ENCODE measurements at places on chromosomes 12 and 14.
A peak's percentile ranks its signal among the peaks of the same experiment; 100 is the strongest.

- no peak for DNase-seq
Measured at GRCh38 chr12:104547235-104547634, 90.5 kb downstream of the CHST11 start.

GRCh38 chr14:102085488-102085887 is 1.4 kb downstream of the HSP90AA1 start:
- no peak for DNase-seq

DNA sequence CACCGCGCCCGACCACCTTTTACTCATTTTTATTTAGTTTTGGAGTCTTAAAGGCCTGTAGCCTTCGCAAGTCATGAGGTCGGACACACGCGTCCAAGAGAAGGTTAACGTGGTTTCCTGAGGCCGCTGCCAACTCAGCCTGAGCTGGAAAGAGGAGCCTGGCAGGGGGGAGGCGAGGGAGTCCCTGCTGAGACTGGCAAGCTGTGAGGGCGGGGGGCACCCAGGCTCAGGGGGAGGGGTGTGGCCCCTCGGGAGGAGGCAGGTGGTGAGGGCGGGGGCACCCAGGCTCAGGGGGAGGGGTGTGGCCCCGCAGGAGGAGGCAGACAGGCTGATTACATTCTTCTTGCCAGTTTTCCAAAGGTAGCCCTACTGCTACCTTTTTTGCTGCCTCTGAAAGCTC is 143.2 kb downstream of the PIWIL1 start:
- no peak for DNase-seq

DNA sequence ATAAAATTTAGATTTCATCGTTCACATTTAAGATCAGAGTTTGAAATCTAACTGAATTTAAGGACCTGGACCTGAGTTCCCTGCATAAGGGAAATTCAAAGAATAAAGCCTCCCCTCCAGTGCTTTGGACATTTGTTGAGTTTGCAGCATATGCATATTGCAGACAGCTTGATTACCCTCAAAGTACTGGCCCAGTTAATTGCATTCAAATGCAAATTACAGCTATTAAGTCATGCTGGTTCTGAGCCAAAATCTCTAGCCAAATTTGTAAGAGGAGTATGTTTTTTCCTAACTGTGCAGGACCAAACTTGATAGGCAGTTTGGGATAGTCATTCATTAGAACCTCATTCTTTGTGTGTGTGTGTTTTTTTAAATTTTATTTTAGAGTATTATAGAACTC is 9.1 kb upstream of the KIF21A start:
- no peak for DNase-seq

DNA sequence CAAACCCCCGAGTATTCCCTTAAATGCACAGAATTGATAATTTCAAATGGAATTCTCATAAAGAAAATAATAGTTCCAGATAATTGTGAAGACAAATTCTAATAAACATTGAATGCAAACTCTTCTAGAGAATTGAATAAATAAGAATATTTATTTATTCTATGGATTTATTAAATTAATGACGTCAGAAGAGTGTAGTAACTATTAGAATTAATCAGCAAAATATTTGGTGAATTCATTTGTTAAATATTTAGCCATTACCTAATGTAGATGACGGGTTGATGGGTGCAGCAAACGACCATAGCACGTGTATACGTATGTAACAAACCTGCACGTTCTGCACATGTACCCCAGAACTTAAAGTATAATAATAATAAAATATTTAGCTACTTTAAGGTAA is 33.4 kb upstream of the TBPL2 start:
- no peak for DNase-seq

- peak; percentile 47 for DNase-seq
Measured at GRCh38 chr14:76876076-76876475, 49.9 kb downstream of the LRRC74A start.

DNA sequence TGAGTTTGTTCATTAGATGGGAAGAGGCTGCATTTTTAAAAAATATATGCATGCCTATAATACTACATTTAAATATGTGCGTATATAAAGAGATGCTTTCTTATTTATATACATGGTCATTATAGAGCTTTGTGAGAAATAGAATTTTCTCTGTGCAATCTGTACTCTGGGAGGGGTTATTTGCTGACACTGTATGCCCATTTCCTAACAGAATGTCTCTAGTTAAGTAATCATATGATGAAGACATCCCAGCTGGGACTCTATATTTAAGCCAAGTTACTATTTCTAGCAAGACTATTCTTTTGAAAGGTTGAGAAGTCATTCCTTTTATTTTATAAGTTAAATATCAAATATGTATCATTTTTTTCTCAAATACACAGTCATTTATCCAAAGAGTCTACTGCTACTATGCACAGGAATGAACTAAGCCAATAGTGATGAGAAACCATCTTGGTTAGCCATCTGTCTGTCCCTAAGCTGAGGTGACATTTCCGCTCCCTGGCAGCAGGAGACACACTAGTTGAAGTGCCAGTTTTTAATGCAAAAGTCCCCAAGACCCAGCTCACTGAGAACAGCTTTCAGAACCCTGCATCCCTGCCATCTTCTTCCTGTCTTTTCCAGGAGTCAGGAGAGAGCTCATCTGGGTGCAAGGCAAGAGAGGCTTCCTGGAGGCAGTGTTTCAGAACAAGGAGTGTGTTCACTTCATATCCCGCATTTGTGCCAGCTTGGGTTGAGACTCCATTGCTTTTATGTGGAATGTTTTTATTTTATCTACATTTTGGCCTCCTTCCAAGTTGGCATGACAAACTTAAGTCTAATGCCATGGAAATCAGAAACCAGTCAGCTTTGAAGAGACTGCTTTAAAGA is 69.5 kb downstream of the TMEM132C start:
- DNase-seq, result no peak

DNA sequence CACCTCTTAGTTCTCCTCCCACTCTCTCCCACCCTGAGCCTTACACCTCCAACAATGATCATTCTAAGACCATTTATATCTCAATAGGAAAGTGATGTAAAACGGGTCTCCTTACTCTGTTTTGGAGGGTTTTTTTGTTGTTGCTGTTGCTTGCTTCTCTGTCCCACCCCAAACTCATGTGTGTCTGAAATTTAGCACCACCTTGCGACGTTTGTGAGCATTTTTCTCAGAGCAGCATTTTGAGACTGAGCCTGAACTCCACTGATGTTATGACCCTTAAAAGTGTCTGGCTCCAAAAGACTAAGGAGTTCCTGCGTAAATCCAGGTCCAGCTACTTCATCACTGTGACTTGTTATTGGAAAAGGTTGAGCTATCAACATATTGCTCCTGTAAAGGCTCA is 155.0 kb downstream of the DAD1 start:
- no peak for DNase-seq

DNA sequence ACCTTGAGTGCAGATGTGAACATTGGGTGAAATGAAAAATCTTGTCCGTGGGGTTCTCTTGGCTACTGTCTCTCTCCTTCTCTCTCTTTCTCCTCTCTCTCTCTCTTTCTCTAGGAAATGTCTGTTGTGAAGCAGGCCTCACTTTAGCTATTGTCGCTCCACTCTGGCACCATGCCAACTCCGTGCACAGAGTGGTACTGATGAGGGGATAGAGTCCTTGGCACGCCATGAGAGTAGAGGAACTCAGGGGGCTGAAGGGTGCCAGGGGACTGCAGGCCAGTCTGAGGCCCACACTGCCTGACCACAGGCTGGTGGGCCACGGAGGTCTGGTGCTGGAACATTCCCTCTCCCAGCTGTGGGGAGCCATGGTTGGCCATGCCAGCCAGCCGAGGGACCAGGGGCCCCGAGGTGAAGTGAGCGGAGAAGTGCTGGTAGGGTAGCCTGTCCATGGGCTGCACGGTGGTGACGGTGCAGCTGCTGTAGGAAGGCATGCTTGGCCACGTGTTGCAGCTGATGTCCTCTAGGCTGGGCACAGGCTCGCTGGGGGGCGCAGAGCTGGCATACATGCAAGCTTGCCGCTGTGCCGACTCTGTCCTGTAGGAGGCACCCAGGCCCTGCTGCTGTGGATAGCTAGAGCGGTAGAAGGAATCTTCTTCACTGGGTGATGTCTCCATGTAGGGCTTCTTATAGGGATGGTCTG is 50.4 kb downstream of the TBX5 start:
- DNase-seq, result no peak

- no peak for DNase-seq
Measured at GRCh38 chr12:30396576-30396975, 299.1 kb downstream of the IPO8 start.

DNA sequence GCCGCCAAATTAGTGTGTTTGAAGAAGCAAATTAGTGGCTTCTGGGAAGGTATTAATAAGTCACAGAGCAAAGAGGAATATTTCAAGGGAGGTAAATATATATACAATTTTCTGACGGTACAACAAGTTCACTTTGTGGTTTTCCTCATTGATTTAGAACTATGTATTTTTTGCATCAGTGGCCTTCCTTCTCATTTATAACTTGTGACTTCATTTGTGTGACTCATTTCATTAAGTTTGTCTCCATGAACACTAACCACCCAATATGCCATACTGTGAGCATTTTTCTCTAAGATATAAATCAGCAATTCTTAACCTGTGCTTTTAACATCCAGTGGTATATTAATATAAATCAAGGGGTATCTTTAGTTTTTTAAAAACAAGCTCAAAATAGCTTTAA is 29.3 kb upstream of the ARHGAP5 start:
- no peak for DNase-seq

DNA sequence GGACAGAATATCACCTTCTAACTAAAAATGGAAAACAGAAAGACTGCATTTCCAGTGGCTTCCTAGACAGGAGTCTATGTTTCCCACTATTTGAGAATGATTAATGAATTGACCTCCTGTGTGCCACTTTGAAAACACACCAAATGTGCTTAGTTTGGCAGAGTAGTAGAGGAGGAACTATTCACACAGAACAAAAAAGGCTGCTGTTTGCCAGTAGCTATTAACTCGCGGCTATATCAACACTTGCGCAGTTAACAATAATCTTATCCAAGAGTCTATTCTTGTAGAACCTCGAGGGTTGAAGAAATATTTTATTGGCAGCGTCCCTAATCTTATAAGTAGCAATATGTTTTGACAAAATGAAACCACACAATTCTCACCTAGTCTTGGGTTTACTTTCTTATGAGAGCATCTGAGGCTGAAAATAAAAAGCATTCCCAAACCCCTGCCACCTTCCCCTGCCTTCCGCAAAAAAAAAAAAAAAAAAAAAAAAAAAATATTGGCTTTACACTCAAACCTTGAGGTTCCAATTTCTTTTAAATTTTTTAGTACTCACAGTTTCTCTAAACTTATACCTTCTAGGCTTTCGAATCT is 127.3 kb upstream of the FLRT2 start:
- no peak for DNase-seq

GRCh38 chr14:55867719-55868118 is 250.5 kb upstream of the PELI2 start:
- DNase-seq, result no peak

DNA sequence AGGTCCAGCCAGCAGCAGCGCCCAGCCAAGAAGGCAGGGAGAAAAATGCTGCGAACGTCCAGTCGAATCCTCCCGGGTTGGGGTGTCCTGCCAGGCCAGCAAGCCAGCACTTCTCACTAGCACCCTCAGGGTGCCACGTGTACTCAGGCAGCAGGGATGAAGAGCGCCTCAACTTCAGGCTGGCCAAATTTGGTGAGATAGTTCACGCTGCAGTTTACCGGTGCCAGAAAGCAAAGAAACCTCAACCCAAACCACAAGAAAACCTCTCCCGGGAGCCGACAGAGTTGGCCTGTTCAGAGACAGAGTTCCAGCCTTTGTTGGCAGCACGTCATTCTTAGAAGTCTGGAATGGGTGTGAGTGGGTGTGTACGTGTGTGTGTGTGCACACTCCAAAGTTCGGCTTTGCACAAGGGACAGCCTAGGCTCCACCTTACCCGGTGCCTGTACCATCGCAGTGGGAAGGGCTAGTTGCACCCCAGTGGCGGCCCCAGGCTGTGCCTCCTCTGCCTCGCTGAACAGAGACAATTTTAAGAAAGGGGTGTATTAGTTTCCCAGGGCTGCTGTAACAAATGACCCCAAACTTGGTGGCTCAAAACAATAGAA is 42.1 kb downstream of the ELK3 start:
- peak; percentile 19 for DNase-seq

DNA sequence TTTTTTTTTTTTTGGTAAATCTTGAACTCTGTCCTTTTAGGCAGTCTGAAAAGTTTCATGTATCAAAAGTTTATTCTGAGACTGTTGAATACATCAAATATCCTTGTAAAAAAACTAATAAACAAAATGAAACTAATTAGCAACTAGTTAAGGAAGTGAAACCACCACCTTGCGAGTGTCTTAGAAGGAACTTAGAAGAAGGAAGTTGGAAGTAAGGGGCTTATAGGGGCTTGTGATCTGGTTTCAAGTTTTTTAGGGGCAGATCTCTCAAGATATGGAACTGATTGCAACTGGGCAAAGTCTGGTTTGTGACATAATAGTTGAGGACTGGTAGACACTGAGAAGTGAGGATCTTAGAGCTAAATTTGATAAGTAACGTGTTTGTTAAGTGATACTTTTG is 748.8 kb downstream of the C12orf50 start:
- DNase-seq, result no peak

DNA sequence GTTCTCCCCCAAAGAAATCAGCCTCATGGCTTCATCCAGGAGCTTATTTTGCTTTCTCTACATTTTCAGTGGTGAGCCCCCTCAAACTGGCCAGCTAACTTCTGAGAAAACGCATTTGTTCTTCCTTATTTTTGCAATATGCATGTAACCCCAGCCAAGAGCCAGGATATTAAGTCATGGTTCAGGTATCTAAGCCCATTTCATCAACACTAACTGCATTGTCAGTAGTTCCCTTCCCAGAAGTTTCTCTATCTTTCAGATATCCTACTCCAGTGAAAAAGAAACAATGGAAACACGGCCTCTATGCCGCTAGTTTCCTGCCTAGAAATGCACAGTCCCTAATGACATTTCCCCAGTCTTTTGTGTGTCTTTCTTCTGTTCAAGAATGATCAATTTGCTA is 102.8 kb upstream of the RASSF8 start:
- no peak for DNase-seq

- no peak for DNase-seq
Measured at GRCh38 chr14:92789457-92790089, 4.5 kb upstream of the GOLGA5 start.

GRCh38 chr14:71720978-71721624 is 211.1 kb upstream of the RGS6 start:
- no peak for DNase-seq

GRCh38 chr12:113340061-113340460 is 5.2 kb upstream of the SLC8B1 start:
- no peak for DNase-seq

GRCh38 chr14:42854061-42854460 is 1247.4 kb downstream of the LRFN5 start:
- no peak for DNase-seq

- DNase-seq, result no peak
Measured at GRCh38 chr14:90263748-90264449, 7.5 kb downstream of the PSMC1 start.

DNA sequence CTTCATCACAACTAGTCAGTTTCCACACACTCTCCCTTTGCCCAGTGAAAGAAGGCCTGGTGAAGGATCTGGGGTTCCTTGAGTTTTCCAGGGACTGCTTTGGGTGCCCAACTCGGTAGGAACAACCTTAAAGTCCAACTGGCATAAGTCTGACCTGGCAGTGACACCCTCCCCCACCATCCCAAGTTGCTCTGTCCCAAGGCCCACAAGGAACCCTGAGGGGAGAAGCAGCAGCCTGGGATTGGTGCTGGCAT is 1.6 kb downstream of the KMT2D start:
- no peak for DNase-seq
